Germinal center (tissue), 1 donor: ENCODE measurements at places on chromosomes 12 and 14.

GRCh38 chr12:23127701-23128100, 502.7 kb downstream of the ETNK1 start:
- DNase-seq: no peak

DNA sequence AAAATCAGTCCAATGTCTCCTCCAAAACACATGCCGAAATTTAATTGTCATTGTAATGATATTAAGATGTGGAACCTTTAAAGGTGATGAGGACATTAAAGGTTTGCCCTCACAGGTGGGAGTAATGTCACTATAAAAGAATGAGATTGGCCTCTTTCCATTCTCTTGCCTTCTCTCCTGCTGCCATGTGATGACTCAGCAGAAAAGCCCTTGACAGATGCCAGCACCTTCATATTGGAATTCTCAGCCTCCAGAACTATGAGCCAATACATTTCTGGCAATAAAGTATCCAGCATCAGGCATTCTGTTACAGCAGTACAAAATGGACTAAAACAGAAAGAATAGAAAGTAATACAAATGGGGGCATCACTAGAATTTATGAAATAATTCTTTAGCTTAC, 609.7 kb downstream of the SLC16A7 start:
- DNase-seq: no peak

DNA sequence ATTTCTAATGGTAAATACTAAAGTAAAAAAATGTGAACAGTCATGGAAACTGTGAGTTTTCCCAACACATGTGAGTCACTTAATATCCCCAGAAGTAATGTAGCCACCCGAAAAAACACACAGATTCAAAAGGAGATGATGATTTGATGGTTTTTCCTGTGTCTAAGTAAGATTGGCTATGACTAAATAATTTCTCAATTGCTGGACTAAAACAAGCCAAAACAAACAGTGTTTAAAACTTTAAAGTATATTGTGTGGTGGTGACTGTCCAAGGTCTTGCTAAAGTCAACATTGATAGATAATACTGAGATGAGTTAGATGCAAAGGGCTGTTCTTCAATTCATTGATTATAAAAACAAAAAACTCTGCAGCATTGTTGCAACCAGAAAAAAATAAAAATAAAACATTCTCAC, 89.6 kb upstream of the SOX5 start:
- no peak for DNase-seq

DNA sequence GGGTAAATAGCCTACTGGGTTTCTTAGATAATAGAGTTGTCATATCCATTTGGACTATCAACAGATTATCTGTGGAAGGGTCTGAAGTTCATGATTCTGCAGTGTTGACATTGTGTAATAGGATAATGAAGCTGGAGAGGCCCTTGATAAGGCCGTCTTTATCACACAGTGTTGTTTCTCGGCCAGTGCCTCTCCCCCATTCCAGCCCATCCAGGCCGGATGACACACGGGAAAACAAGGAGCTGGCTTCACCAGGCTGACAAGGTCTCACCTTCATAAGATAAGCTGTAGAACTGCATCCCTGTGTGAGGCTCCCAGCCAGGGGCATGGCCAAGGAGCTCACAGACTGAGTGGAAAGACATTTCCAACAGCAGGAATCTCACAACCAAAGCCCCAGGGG, 8.7 kb upstream of the EML1 start:
- no peak for DNase-seq

DNA sequence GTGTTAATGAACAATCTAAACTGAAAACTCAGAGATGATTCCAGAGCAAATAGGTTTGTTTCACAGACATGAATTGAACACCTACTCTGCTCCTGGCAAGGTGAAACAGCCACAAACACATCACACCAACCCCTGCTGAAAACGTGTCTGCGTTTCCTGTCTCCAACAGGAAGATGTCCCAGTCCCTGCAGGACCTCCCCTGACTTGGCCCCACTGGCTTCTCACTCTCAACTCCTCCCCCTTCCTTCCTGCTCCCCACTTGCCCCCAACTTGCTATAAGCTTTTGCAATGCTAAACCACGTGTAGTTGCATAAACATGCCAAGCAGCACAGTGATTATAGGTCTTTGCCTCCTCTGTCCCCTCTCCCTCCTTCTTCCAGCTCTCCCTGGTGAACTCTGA, 567.6 kb downstream of the BCL11B start:
- no peak for DNase-seq

DNA sequence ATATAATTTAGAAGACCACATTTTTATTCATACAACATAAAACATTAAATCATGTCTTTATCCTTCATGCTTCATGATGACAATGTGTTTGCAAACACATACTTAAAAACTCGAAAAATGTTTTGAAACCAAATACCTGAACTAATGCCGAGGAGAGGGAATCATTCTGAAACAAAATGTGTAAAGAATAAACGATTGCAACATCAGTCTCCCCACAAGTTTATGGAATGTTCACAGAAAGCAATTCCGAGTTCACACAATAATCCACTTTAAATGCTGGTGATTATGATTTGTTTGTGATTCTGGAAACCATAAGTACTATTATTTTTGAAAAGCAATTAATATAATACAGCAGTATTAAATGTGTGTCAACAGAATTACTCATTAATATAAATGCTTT, 84.5 kb upstream of the PDZRN4 start:
- DNase-seq: no peak

DNA sequence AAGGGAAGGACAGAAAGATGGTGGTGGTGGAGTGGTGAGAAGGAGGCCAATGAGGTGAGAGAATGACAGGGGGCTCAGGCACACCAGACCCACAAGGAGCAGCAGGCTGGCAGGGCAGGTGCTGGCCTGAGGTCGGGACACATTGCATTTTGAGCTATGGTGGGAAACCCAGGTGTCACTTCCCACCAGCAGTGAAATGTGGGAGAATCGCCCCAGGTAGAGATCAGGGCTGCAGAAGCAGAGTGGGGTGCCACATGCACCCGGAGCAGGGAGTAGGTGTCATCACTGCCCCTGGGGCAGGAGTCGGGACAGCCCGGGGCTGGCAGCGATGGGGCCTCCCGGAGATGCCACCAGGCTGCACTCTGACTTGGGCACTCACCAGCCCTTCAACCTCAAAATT, 315.8 kb downstream of the BCL11B start:
- no peak for DNase-seq

DNA sequence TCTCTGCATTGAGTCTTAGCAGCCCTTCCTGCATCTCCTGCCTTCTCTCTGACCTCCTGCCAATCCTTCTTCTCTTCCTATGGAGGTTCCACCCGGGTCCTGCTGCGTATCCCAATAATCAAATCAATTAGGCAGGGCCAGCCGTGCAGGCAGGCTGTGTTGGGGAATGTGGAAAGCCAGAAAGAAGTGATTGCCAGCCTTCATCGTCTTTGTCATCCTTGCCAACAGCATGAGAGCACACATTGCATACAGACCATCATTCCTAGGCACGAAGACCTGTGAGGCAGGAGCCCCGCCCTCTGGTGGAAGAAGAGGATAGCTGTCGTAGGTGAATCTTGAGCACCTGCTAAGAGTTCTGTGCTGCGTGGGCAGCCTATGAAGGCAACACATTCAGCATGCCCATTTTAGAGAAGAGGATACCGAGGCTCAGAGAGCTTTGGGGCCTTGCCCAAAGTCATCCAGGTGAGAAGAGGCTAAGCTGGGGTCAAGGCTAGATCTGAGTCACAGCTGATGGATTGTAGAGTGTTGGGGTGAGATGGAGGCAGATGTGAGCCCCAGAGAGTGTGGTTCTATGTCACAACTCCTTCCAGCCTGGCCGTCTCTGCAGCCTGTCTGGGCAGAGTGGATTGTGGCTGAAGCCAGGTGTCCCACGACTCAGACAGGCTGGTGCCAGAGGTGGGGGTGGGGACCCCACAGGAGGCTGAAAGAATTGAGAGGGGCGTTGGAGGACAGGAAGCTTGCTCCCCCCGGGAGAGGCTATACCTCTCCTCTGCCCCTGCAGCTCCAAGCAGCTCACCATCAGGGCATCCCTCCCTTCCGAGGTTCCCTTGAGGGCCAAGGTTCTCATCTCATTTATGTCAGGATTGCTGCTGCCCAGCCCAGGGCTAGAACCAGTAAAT, 12.7 kb downstream of the C14orf132 start:
- peak; percentile 37 for DNase-seq

DNA sequence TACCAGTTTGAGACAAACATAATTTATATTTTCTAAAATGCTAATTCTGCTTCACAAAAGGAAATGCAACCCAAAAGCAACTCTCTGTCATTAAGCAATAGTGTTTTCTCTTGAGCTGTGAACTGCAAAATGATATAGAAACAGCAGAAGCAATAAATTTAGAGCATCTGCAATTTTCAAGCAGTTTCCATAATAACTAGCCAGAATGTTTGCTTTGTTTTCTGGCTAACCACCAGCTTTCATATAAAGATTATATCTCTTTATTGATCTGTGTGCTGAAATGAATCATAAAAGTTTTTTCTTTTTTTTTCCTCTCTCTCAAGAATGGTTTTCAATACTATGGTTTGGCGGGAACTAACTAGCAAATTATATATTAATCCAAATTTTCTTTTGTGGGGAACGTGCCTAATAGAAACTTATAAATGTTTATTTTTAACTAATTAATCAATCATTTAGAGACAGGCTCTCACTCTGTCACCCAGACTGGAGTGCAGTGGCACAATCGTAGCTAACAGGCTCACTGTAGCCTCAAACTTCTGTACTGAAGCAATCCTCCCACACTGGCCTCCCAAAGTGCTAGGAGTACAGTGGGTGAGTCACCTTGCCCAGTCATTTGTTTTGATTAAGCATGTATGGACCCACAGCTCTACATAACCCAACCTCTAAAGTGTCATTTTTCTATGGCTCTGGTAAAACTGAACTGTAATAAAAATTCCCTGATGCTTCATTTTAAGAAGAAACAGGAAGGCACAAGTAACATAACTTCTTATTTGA, 830.1 kb upstream of the MGAT4C start:
- DNase-seq: no peak
